Karpas-422 (cell line): ENCODE measurements at places on chromosomes 5 and 9.

- H3K36me3 ChIP-seq, result no peaks in the 10 kb centered on the region
- no peak overlapping the region for H3K27ac ChIP-seq
- no peaks in the 10 kb centered on the region for H3K27me3 ChIP-seq
- peaks cover 10% of the 10 kb centered on the region for H3K4me1 ChIP-seq
- no peak for DNase-seq
Measured at GRCh38 chr9:127711226-127711701, 4.2 kb downstream of the PTRH1 start.

- no peak overlapping the region for H3K27ac ChIP-seq
- DNase-seq, result no peak
- no peaks in the 10 kb centered on the region for H3K27me3 ChIP-seq
- no peak overlapping the region for H3K4me3 ChIP-seq
- H3K36me3 ChIP-seq, result no peaks in the 10 kb centered on the region
Measured at GRCh38 chr5:2047341-2047927, 164.7 kb upstream of the IRX4 start.

- peaks cover 41% of the 10 kb centered on the region for H3K4me1 ChIP-seq
- H3K27me3 ChIP-seq, result no peaks in the 10 kb centered on the region
- DNase-seq, result no peak
- H3K36me3 ChIP-seq, result peaks cover 4% of the 10 kb centered on the region; the same call in 1 of the 2 replicates
- no peak overlapping the region for H3K27ac ChIP-seq
- no peak overlapping the region for H3K4me3 ChIP-seq
Measured at GRCh38 chr5:177364159-177364962, 6.6 kb downstream of the RGS14 start.

- no peak overlapping the region for H3K4me3 ChIP-seq
- H3K36me3 ChIP-seq, result no peaks in the 10 kb centered on the region
Measured at GRCh38 chr9:4299005-4299795, 668 bp downstream of the GLIS3 start.
